ACHN (cell line): ENCODE measurements at places on chromosomes 3 and 15.
A peak's percentile ranks its signal among the peaks of the same experiment; 100 is the strongest.

- no peak for DNase-seq
Measured at GRCh38 chr3:164094546-164094945, 983.8 kb downstream of the SI start.

DNA sequence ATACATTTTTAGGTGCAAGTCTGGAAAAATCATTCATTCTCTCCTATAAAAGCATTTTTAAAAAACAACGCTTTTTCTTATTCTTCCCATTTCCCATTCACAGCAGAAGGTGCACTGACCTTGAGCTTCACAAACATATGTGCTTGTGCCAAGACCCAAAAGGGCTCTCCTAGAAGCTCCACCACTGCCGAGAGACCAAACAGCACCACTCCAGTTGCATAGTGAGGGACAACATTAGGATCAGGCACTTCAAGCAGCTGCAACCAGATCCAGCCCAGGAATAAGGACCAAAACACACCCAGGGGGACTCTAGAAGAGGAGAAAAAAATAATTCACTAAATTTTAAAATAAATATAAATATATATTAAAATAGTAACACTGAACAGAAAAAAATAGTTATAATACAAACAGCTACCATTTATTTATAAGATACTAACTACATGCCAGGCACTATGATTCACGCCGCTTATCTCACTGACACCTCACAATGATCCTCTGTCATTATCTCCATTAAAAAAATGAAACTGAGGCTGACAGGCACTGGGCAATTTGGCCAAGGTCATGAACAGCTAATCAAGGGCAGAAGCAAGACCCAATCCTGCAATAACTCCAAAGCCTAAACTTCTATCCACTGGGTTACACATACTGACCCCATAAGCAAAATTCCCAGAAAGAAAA lies 7.8 kb downstream of the RFT1 start:
- no peak for DNase-seq

GRCh38 chr3:189570916-189571315 lies 60.3 kb upstream of the TP63 start:
- DNase-seq, result peak; percentile 5

- DNase-seq, result no peak
Measured at GRCh38 chr3:62670351-62670750, 204.9 kb downstream of the CADPS start.

- no peak for DNase-seq
Measured at GRCh38 chr3:188934989-188935388, 236.8 kb upstream of the TPRG1 start.
